ENCODE measurements at places on chromosomes 1 and 21.

- no peak for ATAC-seq
Measured at GRCh38 chr1:153493343-153493960, 33.0 kb upstream of the S100A7 start.

DNA sequence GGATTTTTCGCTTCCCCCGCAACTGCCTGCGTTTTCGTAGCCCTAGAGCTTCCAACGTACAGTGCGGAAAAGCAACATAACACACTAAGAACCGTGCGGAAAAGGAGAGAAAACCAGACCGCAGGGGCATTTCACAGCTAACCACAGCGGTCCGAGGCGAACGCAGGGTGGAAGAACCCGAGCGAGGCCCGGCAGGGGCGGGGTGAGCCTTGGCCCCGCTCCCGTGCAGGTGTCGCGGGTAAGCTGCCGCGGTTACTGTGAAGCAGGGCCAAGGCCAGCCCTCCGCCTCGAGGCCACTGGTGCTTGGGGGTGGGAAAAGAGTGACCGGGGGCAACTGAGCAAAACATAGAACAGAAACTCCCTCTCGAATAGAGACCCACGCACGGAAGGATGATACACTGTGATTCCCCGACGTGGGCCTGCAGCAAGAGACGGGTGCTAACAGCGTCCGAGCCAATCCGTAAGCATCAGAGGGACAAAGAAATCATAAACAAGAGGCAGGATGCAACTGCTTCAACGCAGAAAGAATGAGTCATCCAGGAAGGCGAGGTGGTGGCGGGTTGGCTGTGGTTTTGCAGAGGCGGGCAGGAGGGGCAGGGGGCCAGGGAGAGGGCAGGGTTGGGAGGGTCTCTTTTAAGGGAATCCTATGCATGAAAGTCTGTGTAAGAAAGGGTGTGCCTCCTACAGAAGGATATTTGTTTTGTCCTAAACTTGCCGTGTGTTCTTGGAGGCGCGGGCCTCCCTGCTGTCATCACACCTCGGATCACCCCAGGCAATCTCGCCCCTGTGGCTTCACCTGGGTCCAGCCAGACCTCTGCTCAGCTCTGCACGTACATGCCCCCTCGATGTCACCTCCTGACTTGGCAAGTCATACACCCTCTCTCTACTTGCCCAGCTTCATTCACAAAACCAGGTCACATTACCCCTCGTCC, 7.3 kb downstream of the GNG4 start:
- ATAC-seq = peak; percentile 74

GRCh38 chr1:110339407-110340206, 430 bp downstream of the RBM15 start:
- ATAC-seq = no peak

- ATAC-seq = peak; percentile 93
Measured at GRCh38 chr21:31558962-31559367, 100.5 kb upstream of the SOD1 start.

- peak; percentile 15 for ATAC-seq
Measured at GRCh38 chr1:10638559-10639005, 157.9 kb downstream of the CASZ1 start.

GRCh38 chr1:20689645-20690056, 28.2 kb downstream of the KIF17 start:
- no peak for ATAC-seq

- peak; percentile 96 for ATAC-seq
Measured at GRCh38 chr1:67735806-67736627, 51.0 kb downstream of the GADD45A start.

- ATAC-seq = no peak
Measured at GRCh38 chr1:17874231-17874630, 119.1 kb downstream of the ACTL8 start.

DNA sequence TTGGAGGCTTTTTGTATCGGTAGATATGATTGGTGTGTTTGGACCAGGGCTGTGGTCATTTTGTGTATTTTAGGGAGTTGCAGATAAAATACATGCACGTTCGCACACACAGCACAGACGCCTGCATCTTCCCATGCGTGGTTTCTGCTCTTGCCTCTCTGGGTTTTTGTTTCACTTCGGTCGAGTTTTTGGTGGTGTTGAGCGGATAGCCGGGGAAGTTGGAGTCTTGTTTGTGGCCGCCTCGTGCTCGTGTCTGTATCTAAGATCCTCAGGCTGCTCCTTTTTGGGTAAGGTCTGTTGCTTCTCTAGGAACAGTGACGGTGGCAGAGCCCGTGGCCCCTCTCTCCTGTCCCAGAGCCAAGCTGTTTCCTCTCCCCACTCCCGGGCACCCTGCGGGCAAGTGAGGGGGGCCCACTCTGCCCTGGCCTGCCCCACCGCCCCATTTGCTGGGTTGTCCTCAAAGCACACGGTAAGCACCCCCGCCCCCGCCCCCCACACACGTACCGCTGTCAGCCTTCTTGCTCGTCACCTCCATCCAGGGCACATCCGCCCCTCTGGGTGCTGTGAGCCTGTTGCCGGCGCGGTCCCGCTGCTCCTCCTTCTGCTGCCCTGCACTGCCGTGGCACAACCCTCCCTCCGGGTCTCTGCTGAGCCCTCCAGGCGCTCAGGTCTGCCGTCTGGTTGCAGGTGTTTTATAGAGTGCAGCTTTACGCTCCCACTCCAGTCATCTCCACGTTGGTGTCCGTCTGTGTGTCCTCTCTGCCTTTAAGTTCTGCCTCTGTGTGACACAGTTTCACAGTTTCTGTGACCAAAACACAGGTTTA, 51.9 kb downstream of the AGPAT3 start:
- peak; percentile 76 for ATAC-seq

DNA sequence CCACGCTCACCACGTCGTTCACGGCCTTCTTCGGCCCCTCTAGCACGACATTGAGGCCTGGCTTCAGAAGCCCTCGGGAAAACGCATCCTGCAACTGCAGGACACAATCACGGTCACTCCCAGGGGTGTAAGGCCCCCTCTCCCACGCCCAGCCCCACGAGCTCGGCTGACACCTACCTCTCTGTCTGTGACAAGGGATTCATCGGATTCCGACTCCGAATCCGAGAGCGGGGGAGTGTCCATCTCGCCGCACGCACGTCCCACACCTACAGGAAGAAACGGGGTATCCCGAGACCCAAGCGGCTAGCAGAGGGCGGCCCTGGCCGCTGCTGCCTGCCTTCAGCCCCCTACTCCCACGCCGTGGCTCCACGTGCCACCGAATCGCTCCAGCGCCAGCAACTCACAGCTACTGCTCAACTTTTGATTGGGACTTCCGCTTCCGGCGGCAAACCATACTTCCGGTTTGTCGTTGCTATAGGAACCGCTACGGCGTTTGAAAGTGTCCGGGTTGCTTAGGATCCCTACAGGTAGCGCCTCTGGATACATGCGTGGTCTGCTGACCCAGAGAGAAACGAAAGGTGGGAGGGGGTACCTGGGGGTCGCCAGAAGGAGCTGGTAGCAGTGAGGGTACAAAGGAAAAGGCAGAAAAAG, at the start of the genes CFAP57 and EBNA1BP2:
Gene CFAP57, plus strand, starts transcription at position 455 of the 651 bp plus-strand sequence. CDS start 424 bp downstream, outside the sequence.
Gene EBNA1BP2, minus strand, starts transcription at position 415 of the 651 bp plus-strand sequence. Its CDS starts 172 bp downstream, at position 243.
- ATAC-seq = peak; percentile 95

DNA sequence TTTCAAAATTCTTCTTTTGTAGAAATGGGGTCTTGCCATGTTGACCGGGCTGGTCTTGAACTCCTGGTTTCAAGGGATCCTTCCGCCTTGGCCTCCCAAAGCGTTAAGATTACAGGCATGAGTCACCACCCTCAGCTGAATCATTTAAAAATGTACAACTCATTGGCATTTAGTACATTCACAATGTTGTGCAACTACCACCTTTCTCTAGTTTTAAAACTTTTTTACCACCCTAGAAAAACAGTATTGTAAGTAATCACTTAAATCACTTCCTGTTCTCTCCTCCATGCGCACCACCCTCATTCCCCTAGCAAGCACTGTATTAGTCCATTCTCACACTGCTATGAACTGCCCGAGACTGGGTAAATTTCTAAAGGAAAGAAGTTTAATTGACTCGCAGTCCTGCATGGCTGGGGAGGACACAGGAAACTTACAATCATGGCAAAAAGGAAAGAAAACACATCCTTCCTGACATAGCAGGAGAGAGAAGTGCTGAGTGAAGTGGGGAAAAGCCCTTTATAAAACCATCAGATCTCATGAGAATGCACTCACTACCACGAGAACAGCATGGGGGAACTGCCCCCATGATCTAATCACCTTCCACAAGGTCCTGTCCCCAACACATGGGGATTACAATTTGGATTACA, 14.4 kb upstream of the THEM5 start:
- ATAC-seq = no peak

- no peak for ATAC-seq
Measured at GRCh38 chr1:225919906-225920305, 4.1 kb downstream of the PYCR2 start.

- ATAC-seq = no peak
Measured at GRCh38 chr1:36888811-36889477, 145.4 kb downstream of the GRIK3 start.

GRCh38 chr21:33229099-33229783, 497 bp upstream of the IFNAR2 start:
- peak; percentile 22 for ATAC-seq

GRCh38 chr1:53449693-53450092, 9.5 kb upstream of the DMRTB1 start:
- no peak for ATAC-seq

GRCh38 chr1:84401156-84401555, 2.9 kb downstream of the DNASE2B start:
- no peak for ATAC-seq

DNA sequence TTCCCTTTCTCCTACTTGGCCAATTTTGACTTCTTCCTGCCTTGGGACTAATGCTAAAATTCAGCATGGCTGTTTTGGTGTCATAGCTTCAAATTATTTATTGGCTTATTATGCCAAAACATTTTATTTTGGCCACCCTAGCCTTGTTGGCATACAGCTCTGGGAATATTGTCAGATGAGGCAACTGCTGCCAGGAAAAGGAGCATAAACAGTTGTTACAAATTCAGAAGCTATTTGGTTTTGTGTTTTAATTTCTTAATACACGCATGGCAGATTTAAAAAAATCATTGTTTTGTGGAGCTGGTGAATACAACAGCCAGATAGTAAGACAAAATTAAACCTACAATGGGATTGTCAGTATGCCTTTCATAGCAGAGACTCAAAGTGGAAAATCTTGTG, 66.8 kb upstream of the BCL10 start:
- no peak for ATAC-seq

Data from stimulated activated memory B cell treated with anti-CD40 and anti-IgM and Interleukin-4, amounts not matched to agents 10 μg/mL and 1 μg/mL and 100 μg/mL, for 72 hours (primary cell).